MG63 (cell line): ENCODE measurements at places on chromosomes 3 and 15.

DNA sequence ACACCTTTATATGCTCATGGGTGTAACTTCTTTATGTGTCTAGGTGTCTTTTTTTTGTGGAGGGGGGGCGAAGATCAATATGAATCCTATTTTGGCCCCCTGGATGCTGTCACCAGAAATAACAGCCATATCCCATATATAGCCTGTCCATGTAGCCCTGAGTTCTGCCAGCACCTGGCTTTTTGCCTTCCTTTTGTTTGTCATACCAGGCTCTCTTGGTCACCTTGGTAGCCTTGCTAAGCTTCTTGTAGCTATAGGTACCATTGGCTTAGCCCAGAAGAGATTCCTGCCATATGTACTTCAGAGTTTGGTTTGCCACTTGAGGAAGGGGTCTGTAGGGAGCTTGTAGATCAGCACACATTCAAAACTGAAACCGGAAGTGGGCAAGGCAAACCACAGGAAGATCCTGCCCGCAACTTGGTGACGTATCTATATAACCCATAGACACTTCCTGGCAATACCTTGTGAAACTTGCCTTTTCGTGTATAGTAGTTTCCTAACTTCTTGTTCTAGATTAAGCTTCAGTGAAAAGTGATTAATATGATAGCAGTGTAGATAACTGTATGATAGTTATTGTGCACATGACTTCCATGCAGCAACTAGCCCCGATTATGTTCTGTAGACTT lies 11.9 kb downstream of the RASA2 start:
- no peak for DNase-seq

DNA sequence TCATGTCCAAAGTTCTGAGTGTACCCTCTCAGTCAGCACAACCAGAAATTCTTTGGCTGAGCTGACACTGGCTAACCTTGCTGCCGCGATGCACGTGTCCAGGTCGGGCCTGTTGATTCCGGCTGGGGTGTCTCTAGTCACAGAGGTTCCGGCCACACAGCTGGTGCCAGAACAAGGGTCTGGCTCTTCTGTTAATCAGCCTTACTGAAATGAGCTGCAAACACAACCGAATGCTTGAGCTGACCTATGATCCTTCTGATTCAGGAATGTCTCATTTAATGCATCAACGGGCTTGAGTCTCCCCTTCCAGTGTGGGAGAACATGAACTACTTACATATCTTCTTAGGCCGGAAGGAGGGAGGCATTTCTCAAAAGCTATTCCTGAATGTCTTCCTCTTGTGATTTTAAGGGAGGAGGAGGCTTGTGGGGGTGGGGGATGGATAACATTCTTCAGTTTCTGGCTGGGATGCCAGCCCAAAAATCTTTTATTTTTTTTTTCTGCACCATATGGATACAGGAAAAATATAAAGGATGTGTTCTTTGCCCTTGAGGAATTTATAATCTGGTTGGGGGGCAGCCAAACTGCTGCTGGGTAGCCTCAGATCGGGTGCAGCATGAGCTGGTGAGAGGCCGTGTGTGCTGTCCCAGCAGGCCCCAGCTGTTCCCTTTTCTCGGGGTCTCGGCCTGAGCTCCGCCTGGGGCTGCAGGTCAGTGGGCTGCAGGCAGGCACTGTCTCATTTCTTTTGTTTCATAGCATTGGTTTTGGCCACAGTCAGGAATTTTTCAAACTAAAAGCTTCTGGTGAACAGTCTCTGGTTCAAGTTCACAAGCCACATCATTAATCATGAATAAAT lies 319.1 kb upstream of the TBL1XR1 start:
- DNase-seq = peak; percentile 61

DNA sequence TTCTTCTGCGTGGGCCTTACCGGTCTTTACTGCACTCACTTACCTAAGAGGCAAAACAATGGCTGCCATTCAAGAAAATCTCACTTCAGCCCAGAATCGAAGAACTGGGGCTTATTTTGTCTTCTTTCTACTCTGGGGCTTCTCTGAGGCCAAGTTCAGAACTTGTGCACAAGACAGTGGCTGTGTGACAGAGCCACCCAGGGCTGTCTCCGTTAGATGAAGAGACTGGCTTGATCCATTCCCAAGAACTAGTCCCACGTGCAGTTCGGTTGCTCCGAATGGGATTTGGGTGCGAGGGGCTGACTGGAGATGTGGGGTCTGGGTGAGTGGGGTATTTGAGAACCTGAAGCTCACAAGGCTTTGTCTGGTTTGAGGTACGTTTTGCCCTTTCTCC lies 795 bp upstream of the TCF12 start:
- no peak for DNase-seq

DNA sequence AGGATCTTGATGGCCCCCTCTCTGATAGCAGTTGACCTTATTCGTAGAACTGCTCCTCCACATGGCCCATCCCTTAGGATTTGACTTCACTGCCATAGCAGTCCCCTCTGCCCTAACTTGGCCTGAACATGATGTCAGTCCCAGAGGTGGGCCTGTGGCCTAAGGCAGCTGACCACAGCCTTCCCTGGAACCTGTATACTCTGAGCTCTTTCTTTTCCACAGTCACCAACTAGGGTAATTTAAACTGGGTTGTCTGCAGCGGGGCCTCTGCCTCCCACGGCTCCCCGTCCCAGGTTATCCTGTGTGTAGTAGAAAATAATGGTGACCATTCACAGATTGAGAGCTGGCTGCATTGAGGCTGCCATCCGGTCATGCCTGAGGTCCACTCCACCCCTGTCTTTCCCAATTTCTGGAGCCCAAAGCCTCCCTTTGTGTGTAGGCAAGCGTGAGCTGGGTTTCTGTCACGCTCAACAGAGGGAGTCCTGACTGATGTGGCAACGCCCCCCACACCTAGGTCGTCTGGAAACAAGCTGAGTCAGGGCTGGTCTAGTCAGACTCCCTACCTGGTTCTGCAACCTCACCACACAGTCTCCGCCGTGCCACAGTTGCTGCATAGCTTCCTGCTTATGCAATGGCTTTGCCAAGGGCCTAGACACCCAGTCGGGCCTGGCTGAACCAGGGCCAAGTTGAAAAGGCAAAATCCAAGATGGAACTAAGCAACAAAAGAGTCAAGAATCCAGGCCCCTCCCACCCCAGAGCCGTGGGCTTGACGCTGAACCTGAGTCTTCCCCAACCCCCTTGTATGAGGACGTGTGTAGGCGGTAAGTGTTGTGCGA lies 284.5 kb downstream of the XXYLT1 start:
- DNase-seq = peak; percentile 57
